ENCODE measurements at places on chromosomes 12 and 14.

- no peak for DNase-seq
These were observed 76.9 kb downstream of the ATF7IP start for GRCh38 chr12:14442221-14442881.

GRCh38 chr12:51351913-51352532, 5.5 kb upstream of the CELA1 start:
- DNase-seq = peak; percentile 57

DNA sequence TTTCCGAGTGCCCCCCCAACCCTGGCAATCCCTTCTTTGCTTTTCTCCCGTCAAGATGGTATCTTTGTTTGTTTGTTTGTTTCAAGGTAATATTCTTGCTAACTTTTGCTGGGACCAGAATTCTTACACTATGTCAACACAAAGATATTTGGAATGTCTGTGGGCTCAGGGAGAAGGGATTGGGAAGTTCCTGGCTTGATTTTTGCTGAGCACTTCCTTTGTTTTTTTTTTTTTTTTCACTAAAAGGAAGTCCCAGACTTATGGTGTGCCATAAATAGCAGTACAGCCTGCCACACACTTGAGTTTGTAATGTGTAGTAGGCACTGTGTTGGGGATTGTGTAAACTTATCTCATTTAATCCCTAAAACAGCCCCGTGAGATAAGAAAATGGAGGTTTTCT, 11.2 kb upstream of the RNU6-7 start:
- DNase-seq = no peak

DNA sequence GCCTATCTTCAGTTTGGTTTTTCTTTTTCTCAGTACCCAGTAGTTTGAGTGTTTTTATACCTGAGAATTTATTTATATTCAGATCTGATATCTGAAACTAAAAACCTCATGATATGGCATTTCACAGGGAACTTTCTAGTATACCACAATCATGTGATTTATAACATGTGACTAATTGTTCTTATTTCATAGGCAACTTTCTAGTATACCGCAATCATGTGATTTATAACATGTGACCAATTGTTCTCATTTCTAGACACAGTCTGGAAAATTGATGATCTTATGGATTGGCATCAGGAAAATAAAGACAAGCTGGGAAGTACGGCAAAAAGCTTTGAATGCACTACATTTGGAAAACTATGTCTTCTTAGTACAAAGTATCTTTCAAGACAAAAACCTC, 20.6 kb downstream of the ZNF268 start:
- no peak for DNase-seq

- DNase-seq = no peak
These were observed 141.3 kb downstream of the CACNA1C start for GRCh38 chr12:2194060-2194459.

GRCh38 chr12:55698241-55698955, 9.3 kb downstream of the ITGA7 start:
- DNase-seq = no peak

- DNase-seq = no peak
These were observed 31.1 kb upstream of the CPM start for GRCh38 chr12:68963856-68964745.

- DNase-seq = no peak
These were observed 179.0 kb upstream of the IGF1 start for GRCh38 chr12:102659200-102659911.

- no peak for DNase-seq
These were observed 1.2 kb downstream of the UNC119B start for GRCh38 chr12:120711411-120711810.

- DNase-seq = no peak
These were observed 141.1 kb downstream of the PIWIL1 start for GRCh38 chr12:130478786-130479185.

DNA sequence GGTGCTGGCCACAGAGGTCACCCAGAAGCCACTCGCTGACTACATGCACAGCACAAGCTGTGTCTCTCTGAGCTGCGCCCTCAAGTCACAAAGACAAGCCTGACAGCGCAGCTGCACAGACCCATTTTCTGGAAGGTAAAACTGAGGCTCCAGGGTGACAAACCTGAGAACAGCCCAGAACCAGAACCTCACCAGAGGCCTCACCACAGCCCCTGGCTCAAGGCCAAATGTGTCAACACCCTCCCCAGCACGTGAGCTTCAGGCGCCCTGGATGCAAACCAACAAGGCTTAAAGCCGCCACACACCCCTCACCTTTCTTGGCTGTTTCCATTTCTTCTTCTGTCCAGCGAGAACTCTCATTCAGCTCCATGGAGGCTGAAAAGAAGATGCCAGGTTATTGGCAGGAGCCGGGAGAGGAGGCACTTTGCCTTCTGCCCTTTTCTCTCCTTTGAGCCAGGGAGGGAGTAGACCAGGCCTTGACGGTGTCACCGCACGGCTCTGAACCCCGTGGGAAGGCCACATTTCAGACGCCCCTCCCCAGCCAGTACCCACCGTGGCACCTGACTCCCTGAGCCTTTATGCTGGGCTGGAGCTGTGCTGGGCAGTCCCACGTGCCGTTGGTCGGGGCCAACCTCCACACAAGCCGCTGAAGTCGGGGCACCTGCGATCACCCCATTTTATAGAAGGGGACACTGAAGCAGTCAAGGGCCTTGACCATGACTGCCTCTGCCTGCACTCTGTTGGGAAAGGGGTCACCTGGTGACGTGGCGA, 103.1 kb downstream of the RFLNA start:
- peak; percentile 79 for DNase-seq

- no peak for DNase-seq
These were observed 34.4 kb downstream of the PHETA1 start for GRCh38 chr12:111334393-111334915.

GRCh38 chr14:64979336-64980074, 7.2 kb upstream of the FNTB start:
- DNase-seq = no peak

- no peak for DNase-seq
These were observed 42.5 kb upstream of the MYBPC1 start for GRCh38 chr12:101552277-101552676.

- no peak for DNase-seq
These were observed 371.8 kb downstream of the RPL10L start for GRCh38 chr14:46279776-46280175.

- no peak for DNase-seq
These were observed 14.9 kb downstream of the FOXA1 start for GRCh38 chr14:37580146-37580545.

- no peak for DNase-seq
These were observed at the start of gene PMCH for GRCh38 chr12:102197789-102198188. PMCH (minus strand) TSS chr12:102197833; CDS start chr12:102197770, 63 bp downstream.

DNA sequence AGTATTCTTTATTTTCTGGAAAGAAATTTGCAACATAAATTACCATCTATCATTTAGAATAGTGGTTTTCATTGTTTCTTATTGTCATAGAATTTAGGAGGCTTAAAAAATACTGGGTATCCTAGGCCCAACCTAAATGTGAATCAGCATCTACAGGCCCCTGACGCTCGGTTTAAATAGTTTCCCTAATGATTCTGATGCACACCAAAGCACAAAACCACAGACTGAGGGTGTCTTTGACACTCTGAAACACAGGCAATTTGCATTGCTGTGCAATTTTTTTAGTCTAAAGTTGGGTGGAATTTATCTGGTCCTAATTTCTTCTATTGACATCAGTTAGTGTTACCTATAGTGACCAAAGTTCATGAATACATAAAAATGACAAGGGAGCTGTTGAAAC, 87.6 kb upstream of the SSTR1 start:
- no peak for DNase-seq

DNA sequence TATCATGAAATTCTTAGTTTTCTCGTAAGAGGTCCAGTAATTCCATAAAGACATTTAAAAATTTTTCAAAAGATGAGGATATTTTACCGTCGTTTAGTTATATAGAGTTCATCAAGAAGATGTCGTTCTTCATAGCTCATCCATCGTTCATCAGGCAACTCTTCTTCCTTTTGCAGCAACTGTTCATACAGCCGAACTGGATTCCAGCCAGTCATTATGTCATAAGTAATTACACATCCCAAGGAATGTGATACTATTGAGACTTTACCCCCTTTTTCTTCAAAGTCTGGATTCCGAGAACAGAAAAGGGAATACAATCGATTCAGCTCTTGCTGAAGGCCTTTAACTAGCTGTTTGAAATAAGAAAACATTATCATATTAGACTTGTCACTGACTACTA, 90.3 kb downstream of the DDHD1 start:
- DNase-seq = no peak

DNA sequence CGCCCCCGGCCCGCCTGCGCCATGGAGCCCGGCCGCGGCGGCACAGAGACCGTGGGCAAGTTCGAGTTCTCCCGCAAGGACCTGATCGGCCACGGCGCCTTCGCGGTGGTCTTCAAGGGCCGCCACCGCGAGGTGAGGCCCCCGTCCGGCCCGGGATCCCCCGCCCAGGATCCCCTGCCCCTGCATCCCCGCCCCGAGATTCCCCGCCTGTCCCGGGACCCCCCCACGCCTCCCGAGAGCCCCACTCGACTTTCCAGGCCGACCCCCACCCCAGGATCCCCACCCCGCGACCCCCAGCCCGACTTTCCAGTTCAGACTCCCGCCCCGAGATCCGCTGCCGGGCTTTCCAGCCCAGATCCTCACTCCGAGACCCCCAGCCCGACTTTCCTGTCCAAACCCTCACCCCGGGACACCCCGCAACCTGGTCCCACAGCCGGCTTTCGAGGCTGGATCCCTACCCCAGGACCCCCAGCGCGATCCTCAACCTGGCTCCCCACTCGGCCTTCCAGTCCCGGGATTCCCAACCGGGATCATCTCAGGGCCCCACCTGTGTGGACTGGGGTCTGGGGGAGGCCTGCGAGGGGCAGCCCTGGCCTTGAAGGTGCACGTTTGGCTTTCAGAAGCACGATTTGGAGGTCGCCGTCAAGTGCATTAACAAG, 688 bp downstream of the ULK1 start:
- no peak for DNase-seq

DNA sequence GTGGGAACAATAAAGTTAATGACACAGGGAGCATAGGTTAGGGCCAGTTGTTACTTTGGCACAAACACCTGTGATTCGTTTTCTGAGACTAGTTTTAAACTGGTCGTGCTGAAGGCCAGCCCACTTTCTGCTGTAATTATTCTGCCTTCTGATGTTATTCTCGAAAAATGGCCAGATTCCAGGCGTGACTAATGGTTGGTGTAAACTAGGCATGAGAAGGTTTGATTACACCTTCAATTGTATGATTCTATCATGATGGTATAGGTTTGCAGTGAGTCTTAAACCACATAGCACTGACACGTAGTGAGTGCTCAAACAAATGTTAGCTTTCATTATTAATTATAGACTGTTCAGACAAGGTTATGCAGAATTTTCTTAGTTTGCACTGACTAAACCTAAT, 39.0 kb downstream of the CKB start:
- DNase-seq = no peak

GRCh38 chr12:7583471-7583870, 79.9 kb upstream of the CD163 start:
- no peak for DNase-seq

DNA sequence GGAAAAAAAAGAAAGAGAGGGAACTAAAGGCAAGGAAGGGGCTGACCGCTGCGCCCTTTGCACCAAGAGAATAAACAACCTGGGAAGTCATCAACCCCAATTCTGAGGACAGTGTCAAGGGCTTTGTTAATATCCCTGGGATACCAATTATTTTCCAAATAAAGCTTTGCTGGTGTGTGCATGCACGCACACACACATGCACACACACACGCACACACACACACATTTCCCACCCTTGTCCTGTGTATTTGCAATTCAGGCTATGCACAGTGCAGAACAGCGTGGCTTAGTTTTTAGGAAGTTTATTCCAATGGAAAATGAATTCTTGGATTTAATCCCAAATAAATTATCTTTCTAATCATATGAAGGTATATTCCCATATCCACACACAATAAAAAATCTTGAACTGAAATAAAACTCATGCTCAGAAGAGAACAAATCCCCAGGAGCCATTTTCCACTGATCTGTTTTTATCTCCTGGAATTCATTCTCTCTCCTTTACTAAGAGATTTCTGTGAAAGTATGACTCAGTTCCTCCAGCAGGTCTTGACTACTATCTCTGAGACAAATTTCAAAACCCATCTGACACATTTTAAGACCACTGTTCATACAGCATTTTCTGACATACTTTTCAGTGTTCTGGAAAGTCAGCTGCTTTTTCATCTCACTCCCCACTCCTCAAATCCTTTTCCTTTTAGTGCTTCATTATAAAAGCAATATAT, 334.4 kb upstream of the ATP2B1 start:
- DNase-seq = no peak

DNA sequence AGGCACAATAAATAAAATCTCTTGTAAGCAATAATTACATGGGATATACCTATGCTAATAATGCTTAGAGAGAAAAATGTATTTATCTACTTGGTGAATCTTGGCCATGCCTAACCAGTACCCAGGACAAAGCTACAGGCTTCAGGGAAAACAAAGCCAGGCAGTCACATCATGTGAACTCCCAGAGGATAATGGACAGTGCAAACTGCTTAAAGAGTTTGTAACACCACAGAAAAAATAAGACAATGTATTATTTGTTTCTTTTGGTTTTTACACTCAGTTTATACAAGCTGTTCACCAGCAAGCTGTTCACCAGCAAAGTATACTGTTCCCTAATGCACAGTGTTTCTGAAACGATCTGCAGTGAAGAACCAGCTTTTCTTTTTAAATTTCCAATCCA, 38.0 kb downstream of the DICER1 start:
- no peak for DNase-seq

DNA sequence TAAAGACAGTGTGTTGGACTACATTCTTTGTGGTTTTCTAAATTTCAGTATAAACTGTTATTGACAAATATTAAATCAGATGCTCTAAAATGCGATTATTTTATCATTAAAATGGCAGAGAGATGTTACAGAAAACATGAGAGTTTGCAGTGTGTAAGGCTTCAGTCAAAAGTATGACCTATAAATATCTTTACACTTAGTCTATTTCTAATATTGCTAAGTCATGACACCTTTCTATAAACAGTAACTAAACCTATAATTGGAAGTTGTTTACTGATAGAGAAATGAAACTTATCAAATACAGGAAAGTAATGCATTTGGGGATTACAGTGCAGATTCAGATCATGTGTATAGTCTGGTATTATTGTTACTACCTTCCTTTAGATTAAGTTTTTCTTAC, 68.9 kb upstream of the YARS2 start:
- DNase-seq = no peak

- peak; percentile 20 for DNase-seq
These were observed 17.8 kb upstream of the MLEC start for GRCh38 chr12:120668868-120669840.

- DNase-seq = no peak
These were observed 2.3 kb downstream of the ZNF605 start for GRCh38 chr12:132953771-132954170.

GRCh38 chr12:132597333-132598316, 12.8 kb downstream of the LRCOL1 start:
- DNase-seq = no peak

DNA sequence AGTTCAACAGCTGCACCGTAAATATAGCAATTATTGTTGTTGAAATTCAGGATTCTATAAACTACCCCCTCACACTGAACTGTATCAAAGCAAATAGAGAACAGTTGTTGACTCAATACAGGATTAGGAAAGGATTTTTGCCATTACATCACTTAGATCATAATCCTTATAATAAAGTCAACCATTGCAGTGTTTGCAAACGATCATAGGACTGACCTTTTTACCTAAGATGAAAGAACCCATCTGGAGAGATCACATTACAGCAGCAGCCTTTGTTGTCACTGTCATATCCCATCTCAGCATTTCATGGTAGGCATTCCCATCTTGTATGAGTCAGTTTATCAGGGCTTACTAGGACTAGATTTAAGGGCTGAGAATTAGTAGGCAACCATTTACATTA, 96.1 kb downstream of the IPO8 start:
- no peak for DNase-seq
